ENCODE measurements at places on chromosomes 5 and 9.

- no peak for DNase-seq
Measured at GRCh38 chr9:135677641-135678168, 14.6 kb downstream of the LCN9 start.

DNA sequence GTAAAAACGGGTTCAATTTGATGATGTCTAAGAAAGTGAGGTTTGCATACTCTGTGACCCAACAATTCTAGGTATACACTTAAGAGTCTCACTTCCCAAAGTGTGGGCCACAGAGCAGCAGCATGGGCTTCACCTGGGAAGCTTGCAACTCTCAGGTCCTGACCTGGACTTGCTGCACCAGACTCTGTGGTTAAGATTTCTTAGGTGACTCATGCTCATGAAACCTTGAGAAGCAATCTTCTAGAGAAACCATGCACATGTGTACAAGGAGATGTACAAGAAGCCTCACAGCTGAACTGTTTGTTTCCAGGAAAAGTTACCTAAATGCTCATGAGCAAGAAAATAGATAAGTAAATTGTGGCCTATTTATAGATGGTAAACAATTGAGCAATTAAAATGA, 30.0 kb downstream of the DNAJC21 start:
- DNase-seq, result peak; percentile 40

DNA sequence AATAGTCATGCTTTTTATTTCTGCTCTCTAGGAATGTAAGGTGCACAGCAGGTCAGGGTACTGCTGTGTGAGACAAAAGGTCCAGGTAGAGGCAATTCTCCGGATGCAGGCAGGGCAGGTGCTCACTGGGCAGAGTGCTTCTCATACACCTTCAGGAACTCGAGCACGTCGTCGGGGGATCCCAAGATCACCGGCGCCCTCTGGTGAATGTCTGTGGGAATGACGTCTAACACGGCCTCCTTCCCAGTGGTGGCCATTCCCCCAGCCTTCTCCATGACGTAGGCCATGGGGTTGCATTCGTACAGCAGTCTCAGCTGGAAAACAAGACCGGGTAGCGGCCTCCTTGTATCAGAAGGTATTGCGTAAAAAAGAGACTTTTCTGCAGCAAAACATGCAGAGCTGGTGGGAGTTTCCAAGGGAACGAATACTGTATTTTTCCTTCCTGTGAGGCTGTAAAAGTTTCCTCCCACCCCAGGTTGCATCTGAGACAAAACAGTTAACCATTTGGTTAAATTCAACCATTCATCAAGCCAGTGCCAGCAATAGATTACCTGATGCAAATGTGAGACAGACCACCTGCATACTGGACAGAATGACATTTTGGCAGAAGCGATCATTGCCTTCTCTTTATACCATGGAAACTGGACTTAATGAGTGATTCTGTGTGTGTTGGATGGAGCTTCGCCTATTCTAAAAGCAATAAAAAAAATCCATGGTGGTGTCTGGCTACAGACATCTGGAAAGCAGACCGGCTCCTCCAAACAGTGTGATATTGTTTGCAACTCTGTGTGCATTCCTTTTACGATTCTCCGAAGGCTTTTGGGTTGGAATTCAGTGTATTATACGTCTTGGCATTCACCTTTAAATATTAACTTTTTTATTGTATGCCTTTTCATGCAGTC, 9.9 kb upstream of the FBP2 start:
- DNase-seq, result peak; percentile 79

- peak; percentile 76 for DNase-seq
Measured at GRCh38 chr9:95505717-95506427, 10.9 kb downstream of the PTCH1 start.

- no peak for DNase-seq
Measured at GRCh38 chr5:135850671-135851070, 16.2 kb downstream of the SLC25A48 start.

DNA sequence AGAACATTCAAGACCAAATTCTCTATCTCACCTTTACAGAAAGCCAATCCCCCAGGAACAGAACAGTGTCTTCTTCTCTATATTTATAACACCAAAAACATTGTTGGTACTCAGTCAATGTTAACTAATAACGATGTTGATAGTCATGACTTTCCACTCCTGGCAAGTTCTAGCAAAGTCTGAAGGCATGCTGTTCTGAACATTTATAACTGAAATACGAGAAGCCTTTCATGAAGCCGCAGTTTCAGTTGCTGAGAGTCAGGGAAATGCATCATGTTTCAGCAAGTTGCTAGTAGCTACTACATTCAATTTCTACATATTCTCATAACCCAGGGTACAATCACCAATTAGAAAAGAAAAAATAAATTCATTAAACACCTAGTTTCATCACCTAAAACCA, 301.4 kb downstream of the PDE4D start:
- DNase-seq, result peak; percentile 29

DNA sequence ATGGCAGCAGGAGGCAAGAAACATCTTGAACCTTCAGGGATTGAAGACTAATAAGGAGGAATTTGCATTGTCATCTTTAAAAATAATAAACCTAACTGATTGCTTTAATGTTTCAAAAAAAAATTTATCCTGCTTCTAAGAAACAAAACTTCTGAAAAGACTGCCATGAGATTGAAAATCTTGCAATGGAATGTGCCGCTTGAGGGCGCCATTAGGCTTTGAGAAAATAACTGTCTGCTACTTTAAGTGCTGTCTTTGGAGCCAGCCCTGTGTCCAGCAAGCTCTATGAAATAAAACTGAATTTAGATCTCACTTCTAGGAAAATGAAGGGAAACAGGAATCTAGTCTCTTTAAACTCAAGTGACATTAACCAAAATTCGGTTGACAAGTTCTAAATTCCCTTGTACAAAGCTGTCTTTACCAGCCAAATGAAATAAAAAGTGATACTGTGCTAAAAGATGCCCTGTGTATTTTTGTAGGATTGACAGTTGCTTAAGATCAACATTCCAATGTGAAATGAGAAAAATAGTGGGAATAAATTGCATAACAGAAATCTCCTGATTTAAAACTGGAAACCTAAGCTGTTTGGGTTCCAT, 79.4 kb downstream of the ESM1 start:
- DNase-seq, result peak; percentile 92

- DNase-seq, result no peak
Measured at GRCh38 chr9:33468797-33469621, 4.7 kb downstream of the NOL6 start.

DNA sequence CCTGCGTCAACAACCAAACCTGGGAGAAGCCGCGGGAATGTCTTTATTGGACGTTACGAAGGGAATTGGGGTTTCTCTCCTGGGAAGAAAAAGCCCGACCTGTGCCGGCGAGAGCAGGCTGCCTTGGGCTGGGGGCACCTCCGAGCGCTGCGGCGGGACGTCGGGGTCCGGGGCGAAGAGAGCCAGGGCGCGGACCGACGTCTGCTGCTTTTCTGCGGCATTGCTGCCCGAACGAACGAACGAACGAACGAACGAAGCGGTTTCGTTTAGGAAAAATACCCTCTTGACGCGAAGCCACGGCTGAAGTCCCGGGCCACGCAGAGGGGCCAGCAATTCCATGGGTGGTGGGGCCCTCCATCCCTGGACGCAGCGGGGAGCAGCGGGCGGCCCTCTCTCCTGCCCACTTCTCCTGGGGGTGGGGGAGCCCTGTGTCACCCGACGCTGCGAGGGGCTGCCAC, 4.8 kb upstream of the PITX1 start:
- DNase-seq, result peak; percentile 67

GRCh38 chr5:15798006-15798405, 298.0 kb downstream of the FBXL7 start:
- DNase-seq, result no peak

- peak; percentile 4 for DNase-seq
Measured at GRCh38 chr9:89249001-89249400, 62.0 kb upstream of the CKS2 start.

- DNase-seq, result no peak
Measured at GRCh38 chr5:52910071-52910470, 79.1 kb upstream of the ITGA2 start.

DNA sequence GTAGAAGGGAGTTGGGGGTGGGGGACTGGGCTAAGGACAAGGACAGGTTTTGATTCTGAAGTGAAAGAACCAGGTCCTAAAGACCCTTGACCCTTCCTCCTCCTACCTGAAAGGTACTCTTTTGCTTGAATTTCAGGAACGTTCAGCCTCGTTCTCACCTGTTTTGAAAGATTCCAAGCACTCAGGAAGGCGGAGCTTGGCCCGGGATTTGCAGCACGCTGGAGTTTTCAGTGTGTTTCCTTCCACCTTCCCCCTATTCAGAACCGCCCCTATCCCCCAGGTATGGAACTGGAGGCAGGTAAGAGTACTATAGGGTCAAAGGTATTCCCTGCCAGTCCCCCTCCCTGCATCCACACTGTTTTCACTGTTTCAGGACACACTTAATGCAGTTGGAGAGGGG, 7.1 kb downstream of the EGR1 start:
- no peak for DNase-seq

- DNase-seq, result peak; percentile 81
Measured at GRCh38 chr5:69414885-69415583, at the start of gene MARVELD2. MARVELD2 (plus strand) TSS chr5:69415116; CDS start chr5:69419386, 4,270 bp downstream.

GRCh38 chr9:128099932-128100491, 27.5 kb downstream of the PTGES2 start:
- DNase-seq, result no peak

DNA sequence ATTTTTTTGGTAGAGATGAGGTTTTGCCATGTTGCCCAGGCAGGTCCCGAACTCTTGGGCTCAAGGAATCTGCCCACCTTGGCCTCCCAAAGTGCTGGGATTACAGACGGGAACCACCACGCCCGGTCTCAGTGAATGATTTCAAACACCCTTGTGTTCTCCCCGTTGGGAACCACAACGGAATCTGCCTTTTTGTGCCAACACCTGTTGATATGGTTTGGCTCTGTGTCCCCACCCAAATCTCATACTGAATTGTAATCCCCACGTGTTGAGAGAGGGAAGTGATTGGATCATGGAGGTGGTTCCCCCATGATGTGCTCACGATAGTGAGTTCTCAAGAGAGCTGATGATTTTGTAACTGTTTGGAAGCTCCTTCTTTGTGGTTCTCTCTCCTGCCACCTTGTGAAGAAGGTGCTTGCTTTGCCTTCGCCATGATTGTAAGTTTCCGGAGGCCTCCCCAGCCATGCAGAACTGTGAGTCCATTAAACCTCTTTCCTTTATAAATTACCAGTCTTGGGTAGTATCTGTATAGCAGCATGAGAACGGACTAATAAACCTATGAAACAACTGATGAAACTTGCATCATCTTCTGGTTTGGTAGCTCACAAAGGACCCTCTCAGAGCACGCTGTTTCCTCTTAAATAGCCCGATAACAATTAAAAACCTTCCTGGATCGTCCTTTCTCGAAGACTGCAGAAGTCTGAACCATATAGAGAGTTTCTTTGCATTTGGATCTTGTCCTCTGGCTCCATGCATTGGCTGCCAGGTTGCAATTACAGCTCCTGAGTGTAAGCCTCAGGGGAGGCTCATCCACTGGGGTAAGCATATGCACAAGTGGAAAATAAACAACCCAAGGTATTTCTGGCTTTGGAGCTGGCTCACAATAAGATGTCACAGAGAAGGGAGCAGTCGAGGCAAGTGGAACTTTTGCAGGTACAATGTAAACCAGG, 91.5 kb downstream of the SPRY4 start:
- DNase-seq, result no peak

GRCh38 chr9:137294091-137294680, 7.9 kb downstream of the NRARP start:
- no peak for DNase-seq

DNA sequence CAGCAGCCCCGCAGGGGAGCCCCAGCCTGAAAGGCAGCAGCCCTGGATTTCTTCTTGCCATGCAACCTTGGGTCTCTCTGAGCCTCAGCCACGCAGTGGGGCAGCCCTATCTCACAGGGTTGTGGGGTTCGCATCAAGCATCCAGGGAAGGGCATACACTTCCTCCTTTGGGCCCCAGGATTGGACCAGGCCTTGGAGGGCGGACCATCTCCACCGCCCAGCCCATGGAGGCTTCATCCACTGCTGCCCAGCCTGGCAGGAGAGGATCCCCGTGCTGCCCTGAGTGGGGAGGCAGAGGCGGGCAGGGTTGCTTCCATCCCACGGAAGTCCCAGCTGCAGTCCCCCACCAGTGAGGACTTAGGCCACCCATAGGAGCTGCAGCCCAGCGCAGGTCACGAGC, 5.3 kb downstream of the ADAMTS2 start:
- no peak for DNase-seq

GRCh38 chr9:125761676-125762450, 14.7 kb downstream of the PBX3 start:
- DNase-seq, result no peak

GRCh38 chr9:5708414-5708813, 79.5 kb downstream of the RIC1 start:
- no peak for DNase-seq

DNA sequence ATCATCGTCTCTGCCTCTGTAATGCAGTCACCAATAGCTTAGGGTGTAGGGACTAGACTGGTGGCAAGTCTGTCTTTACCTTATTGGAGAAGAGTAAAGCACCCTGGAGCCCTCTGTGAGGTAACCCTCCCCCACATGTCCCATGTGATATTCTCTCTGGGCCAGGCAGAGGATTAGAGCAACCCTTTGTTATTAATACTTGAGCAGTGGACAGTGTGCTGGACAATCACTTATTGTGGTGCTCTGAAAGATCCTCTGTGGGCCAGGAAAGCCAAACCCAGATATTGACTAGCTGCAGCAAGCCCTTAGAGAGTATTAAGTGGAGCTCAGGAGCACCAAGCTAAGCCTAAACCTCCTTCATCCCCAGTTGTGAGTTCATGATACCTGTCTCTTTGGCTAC, 139.7 kb upstream of the RUSC2 start:
- peak; percentile 20 for DNase-seq

DNA sequence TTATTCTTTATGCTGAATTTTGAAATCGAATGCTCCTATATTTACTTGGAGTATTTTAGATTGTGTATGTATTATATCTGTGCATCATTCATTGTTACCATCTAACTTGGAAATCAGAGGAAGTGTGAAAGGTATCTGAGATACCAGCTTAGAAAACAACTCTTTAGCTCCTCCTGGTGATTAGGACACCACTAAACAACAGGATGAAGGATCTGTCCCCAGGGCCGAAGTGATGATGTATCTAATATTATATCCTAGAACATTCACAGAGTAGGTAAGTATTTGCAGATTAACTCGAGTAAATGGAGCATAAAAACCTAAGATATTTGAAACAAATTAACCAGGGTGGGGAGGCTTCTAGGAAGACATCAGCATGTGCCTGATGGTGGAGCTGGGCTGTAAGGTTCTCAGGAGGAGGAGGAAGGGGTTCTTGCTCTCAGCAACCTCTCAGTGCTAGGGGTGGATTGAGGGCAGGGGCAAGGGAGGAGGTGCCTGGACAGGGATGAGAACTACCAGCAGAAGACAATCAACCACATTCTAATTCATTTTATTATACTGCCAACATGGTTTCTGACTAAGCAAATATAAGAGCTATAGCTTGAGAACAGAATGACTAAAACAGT, 2.6 kb upstream of the NFIL3 start:
- DNase-seq, result peak; percentile 69

DNA sequence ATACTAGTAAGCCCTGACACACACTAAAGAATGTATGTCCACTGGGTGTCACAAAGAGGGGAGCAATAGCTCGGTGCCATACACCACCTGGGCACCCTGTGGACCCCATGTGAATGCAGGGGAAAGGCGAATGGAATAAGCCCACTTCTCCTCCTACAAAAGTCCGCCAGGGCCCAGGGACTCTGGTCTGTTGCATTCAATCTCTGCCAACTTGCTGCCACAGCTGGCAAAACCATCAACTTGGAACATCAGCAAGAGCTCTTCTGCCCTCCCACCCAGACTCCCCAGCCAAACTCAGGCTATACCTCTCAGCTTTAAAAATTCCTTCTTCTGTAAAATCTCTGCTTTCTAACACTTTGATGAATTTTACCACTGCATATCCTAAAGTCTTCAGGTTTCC, 54.5 kb downstream of the PFDN1 start:
- DNase-seq, result no peak

- peak; percentile 84 for DNase-seq
Measured at GRCh38 chr9:136482046-136482792, 621 bp downstream of the SEC16A start.

Data from adipocyte (in vitro differentiated cells).